HEK293T (cell line): ENCODE measurements at places on chromosomes 12 and 14.
A peak's percentile ranks its signal among the peaks of the same experiment; 100 is the strongest.

DNA sequence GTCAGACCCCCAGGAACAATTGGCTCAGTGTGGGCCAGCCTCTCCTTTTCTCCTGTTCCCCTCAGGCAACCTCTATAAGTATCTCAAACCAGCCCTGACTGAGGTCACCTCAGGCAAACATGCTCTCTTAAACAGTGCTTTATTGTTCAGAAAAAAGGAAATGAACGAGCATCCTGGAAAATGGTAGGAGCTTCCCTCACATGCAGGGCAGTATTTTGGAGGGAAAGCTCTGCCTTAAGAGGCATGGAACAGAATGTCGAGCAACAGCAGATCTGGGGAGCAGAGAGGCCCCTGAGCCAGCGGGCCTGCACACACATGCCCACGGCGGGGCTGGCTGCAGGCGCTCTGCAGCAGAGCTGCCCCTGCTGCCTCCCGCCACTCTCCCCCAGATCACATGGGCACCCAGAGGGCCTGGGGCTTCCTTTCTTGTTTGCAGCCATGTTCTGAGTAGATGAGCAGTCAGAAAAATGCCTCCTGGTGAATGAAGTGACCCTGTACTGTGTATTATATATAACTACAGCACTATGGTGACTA, 42.0 kb downstream of the MOK start:
- peak; percentile 23 for DNase-seq

- no peak for DNase-seq
These were observed 166.3 kb downstream of the AKAP6 start for GRCh38 chr14:32495435-32495734.

GRCh38 chr12:75944905-75945432, 86.6 kb downstream of the PHLDA1 start:
- no peak for DNase-seq

- no peak for DNase-seq
These were observed 4.9 kb downstream of the KLRC1 start for GRCh38 chr12:10448236-10448635.

DNA sequence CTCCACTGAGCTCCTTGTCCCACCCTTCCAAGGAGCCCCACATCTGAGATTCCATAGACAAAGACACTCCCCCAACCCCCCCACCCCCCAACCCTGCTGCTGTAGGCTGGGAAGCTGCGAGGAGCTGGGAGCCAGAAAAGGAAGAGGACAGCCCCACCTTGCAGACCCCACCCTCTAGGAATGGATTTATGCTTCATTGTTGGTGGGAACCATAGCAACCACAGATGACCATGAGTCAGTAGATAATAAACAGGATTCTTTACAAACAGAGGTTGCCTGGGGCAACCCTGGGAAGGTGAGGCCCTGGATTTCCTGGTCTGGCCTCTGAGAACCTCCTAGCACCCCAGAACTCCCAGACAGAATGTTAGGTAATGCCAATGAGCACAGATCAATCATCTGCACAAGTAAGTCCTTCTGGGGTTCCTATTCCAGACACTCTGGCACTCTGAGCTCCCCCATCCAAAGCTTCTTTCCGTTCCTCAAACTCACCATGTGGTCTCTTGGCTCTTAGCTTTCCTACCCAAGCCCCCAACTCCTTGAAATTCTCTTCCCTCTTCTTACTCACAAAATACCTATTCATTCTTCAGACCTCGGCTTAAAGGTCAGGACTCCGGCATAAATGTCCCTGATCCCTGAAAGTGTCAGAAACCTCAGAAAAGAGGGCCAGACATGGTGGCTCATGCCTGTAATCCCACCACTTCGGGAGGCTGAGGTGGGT, 15.2 kb upstream of the PLEKHG6 start:
- no peak for DNase-seq

GRCh38 chr12:131561051-131561450, 149.8 kb upstream of the SFSWAP start:
- no peak for DNase-seq

DNA sequence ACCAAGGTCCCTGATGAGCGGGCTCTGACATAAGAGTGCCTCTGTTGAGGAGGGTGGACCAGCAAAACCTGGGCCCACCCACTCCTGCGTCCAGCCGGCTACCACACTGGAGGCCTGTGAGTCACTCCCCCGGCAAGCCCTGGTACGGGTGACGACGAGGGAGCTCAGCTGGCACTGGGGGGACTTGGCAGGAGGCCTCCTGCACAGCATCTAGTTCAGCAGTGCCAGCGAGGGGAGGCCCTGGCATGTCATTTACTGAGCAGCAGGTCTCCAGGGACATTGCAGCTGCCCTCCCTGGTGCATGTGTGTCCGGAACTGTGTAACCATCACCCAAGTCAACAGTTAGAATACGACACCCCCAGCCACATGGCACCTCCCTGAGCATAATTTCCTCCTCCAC, 24.4 kb downstream of the CD9 start:
- DNase-seq, result no peak

- DNase-seq, result no peak
These were observed 103.7 kb upstream of the NUDT4 start for GRCh38 chr12:93273834-93274564.

DNA sequence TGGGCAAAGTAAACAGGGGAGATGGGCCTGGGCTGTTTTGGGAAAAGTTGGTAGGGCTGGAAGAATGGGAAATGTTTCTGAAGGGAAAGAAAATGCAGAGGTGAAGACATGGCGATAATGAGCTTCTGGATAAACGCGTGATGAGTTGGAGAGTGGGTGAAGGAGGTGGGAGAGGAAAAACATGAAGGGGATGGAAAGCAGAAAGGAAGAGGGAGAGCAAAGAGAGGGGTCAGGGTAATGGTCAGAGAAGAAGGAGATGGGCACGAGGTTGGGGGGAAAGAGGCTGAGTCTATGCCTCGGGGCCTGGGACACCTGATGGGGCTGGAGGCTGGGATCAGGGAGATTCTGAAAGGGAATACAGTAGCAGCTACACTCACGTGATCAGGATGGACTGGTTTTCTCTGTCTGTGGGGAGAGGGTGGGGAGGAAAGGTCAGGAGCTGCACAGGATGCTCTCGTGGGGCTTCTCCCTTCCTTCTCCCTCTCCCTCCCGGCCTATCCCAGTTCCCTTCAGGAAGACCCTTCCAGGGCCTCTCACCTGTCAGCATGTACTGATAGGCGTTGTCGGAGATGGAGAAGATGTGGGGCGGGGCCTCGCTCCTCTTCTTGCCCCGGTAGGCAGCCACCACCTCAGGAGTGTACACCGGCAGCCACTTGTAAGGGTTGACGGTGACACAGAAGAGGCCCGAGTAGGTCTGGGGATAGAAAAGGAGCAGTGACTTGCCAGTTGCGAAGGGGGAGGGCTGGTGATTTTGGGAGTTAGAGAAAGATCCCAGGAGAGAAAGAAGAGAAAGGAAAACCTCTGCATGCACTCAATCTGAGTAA, 3.1 kb downstream of the MYH7 start:
- DNase-seq, result no peak

DNA sequence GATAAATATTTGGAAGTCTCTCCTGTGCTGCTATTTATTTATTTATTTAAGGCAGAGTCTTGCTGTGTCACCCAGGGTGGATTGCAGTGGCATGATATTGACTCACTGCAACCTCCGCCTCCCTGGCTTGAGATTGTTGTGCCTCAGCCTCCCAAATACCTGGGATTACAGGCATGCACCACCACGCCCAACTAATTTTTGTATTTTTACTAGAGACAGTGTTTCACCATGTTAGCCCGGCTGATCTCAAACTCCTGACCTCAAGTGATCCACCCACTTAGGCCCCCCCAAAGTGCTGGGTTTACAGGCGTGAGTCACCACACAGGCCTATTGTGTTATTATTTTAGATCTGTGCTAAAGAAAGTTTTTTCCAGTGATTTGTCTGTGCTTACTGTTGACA, 225.2 kb downstream of the CCER1 start:
- no peak for DNase-seq

- DNase-seq, result no peak
These were observed 75.2 kb upstream of the DNM1L start for GRCh38 chr12:32603858-32604257.

- no peak for DNase-seq
These were observed 1400.9 kb upstream of the FLRT2 start for GRCh38 chr14:84129007-84129406.

- DNase-seq, result no peak
These were observed 136.1 kb downstream of the KICS2 start for GRCh38 chr12:64085996-64086395.

DNA sequence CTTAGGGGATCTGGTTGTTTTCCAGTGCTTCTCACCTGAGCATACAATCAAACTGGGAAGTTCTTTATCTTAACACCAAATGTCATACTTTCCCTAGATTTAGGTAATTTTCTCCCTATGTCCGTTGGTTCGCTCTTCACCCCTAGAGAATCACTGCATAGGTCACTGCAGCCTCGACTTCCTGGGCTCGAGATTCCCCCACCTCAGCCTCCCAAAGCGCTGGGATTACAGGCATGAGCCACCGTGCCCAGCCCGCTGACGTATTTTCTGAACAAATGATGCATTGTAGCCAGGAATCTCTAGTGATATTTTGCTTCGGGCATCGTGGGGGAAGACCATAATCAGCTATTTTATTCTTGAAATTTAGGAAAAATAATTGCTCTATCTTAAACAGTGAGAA, 1.1 kb upstream of the RPL41 start:
- no peak for DNase-seq

DNA sequence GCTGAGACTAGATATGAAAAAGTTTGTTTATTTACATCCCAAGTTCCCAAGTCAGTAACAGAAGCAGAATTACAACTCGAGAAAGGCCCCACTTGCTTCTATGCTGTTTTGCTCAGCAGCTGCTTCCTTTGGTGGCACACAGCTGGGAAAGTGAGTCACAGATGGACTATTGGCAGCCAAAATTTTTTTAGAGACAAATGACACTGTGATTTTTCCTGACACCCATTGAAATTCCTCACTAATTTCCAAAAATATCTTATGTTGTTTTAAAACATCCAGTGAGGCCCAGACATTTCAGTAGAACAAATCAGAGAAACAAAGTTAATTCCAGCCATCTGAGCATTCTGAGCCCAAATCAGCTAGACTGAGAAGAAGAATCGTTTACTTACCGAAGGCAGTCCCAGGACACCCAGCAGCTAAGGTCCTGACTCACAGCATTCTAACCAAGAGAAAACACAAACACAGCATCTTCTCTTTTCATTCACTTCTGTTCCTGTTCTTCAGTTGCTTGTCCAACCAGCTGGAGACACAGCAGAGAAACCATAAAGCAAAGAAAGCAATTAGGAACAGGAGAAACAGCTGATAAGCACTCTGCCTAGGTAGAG, 188.3 kb downstream of the DAD1 start:
- DNase-seq, result no peak

- no peak for DNase-seq
These were observed 238.0 kb upstream of the ATP2B1 start for GRCh38 chr12:89946518-89947135.

DNA sequence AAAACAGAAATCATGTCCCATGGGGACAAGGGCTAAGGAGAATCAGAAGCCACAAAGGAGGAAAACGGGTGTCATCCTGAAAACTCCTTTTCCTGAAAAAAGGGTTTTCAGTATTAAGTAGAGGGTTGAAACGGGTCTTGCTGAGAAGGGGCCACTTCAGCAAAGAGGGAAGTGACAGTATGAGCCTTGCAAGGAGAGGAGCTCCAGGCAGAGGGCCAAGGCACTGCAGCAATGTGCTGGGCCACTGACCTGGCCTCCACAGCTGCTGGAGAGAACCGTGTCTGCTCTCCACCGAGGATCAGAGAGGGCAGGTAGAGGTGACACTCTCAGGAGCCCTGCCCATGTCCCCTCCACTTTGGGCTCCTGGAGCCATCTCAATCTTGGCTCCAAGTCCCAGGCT, 103.3 kb downstream of the NCOR2 start:
- DNase-seq, result no peak

- DNase-seq, result no peak
These were observed 338.7 kb downstream of the ACSS3 start for GRCh38 chr12:81416571-81416970.

- DNase-seq, result no peak
These were observed 238.9 kb downstream of the PHLDA1 start for GRCh38 chr12:75792687-75793086.

- DNase-seq, result no peak
These were observed 71.1 kb downstream of the PRKD1 start for GRCh38 chr14:29856516-29856915.

GRCh38 chr12:49058366-49059044, 2.1 kb downstream of the KMT2D start:
- DNase-seq, result no peak

DNA sequence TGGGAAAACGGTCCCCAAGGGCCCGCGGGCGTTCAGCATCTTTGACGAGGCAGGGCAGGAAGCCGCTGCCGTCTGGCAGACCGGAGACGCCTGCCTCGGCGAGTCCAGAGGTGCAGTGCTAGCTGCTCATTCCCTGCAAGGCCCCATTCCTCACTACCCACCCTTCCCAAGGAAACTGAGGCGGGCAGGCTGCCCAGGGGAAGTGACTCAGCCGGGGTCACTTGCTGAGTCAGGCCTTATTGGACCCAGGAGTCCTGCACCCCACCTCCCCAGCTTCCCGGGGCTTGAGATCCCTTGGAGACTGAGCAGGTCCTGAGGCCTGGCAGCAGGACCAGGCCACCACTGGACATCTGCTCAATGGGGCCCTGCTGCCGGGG, 3.7 kb downstream of the SH2B3 start:
- no peak for DNase-seq

DNA sequence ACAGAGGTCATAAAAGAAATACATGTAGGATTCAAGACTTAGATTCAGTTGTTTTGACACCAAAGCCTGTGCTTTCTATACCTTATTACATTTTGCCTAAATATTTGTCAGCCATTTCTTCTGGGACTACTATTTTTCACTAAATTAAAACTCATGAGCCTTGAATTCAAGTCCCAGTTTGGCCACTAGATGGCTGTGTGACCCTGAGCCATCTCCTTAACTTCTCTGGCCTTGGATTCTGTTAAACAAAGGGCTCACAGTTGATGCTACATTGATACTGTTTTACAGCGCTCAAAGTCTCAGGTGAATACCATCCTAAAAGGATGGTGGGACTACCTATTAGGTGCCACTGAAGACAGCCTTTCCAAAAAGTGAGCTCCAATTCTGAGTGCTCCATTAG, 39.6 kb upstream of the CCDC198 start:
- DNase-seq, result no peak

DNA sequence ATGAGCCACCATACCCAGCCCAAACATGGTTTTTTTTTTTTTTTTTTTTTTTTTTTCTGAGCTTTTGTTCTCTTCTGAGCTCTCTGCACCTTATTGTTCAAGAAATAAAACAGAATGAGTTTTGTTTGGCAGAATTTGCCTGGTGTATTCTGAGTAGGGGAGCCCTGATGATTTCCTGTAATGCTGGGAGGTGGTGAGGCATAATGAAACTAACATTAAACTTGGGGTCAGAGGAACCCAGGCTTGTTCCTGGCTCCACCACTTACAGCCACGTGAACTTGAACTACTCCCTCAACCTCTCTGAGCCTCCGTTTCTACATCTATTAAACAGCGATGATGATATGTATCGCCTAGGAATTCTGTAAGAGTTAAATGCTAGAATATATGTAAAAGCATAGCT, 276.3 kb upstream of the CRY1 start:
- no peak for DNase-seq

- no peak for DNase-seq
These were observed 58.0 kb upstream of the GSC start for GRCh38 chr14:94827711-94828447.
